ENCODE measurements at places on chromosomes 6 and 20.

GRCh38 chr6:151240791-151241642, 1.2 kb downstream of the AKAP12 start:
- no peak for DNase-seq

GRCh38 chr6:113873043-113873667, 16.0 kb downstream of the MARCKS start:
- DNase-seq = no peak

GRCh38 chr6:22444330-22444729, 125.0 kb upstream of the HDGFL1 start:
- DNase-seq = no peak

GRCh38 chr6:54299542-54300269, 8.5 kb upstream of the TINAG start:
- DNase-seq = no peak

- no peak for DNase-seq
These were observed 29.7 kb upstream of the TMEM217 start for GRCh38 chr6:37287519-37288157.

- DNase-seq = no peak
These were observed 28.6 kb downstream of the SPATA2 start for GRCh38 chr20:49886571-49887213.

DNA sequence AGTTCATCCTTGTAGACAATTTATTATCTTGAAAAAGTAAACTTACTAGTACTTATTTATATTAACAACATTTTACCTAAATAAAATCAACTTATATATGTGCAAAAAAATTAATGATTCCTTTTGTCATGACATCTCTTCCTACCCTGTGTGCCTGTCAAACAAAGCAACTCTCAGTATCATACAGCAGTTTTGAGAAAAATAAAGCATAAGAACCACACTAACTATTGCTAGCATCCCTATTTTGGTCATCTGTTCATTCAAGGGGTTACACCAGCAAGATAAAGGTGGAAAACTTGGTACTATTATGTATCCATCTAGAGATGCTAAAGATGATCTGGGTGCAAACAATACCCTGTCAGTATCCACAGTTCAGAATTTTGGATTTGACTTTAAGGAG, 7.4 kb upstream of the HLA-DRB1 start:
- no peak for DNase-seq
